ENCODE measurements at places on chromosomes 4 and X.

DNA sequence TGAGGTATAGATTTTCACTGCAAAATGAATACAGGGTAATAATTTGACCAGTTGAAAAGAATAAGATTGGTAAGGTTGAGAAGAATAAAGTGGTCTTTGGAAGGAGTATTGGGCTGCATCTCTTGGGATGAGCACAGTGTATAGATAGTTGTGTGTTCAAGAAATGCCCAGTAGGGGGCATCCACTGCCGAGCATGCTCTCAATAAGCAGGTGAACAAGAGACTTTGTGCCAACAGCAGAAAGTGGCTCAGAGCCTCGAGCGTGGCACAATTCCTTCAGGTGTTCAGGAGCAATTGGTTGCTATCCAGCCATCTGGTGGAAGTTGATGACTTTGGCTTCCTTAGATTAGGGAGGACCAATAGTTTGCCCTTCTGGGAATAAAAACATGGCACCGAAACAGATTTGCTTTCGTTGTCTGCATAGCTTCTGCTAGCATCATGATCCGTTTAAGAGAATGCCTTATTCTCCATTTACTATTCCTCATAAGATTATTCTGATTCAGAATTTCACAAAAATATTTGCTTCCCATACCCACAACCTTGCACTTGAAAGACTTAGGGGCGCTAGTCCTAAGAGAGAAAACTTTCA is 258.1 kb upstream of the NEIL3 start:
- DNase-seq: no peak

GRCh38 chr4:1403177-1403583 is 3.1 kb downstream of the NKX1-1 start:
- DNase-seq: no peak

- no peak for DNase-seq
These were observed 59.0 kb downstream of the ING2 start for GRCh38 chr4:183563874-183564273.

GRCh38 chr4:109206620-109207019 is 95.8 kb downstream of the COL25A1 start:
- DNase-seq: no peak

DNA sequence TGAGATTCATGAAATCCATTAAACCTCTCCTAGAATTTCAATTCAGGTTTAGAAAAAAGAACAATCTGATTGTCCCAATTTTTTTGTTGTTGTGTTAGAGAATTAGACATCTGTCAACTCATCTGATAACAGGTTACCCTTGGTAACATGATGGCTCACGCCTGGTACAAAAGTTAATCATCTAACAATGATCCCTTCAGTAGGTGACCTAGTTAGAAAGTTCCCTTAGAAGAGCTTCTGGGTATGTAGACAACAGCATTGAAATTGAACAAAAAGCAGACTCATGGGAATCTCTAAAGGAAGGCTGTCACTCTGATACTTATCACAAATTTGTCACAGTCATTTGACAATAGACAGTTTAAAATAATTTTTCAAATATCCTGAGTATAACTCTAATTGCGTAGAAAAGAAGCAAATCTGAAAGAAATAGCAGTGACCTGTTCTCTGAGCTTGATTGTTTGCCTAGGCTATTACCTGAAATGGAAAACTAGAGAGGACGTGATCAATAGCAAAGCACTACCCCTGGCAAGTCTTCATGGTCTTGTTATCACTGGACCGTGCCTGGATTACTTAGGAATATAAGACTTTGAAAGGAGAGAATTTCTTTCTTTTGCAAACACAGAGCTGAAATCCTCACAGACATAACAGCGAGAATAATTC is 880.4 kb upstream of the AGA start:
- no peak for DNase-seq

- peak; percentile 69 for DNase-seq
These were observed 17.0 kb upstream of the TMEM154 start for GRCh38 chr4:152696764-152697261.

DNA sequence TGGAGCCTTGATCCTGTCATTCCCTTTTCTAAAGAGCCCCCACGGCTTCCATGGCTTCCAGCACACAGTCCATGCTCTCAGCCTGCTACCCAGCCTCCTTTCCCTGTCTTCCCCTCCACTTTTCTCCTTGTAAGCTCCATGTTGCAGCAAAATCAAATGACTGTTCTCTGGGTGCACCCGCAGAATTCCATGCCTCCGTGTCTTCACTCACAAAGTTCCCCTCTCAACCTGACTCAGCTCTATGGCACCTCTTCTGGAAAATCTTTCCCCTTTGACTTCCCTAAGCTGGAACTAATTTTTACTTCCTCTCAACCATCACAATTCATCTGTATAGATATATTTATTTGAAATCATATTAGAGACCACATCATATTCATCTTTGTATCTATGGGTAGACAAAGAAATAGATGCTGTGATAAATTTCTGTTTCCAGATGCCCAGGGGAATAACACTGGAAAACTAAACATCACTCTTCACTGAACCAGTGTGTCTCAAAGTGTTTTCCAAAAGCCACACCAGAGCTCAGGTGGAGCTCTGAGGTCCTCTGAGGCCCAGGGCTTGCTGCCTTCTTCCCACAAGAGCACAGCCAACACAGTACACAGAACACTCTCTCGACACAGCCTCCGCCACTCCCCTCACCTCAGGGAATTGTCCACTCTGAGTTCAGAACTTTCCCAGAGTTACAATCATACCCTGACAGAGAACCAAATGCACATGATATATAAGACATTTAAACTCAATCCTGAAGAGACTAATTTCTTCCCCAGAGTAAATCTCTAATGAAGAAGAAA is 3.3 kb downstream of the SETD7 start:
- DNase-seq: no peak

DNA sequence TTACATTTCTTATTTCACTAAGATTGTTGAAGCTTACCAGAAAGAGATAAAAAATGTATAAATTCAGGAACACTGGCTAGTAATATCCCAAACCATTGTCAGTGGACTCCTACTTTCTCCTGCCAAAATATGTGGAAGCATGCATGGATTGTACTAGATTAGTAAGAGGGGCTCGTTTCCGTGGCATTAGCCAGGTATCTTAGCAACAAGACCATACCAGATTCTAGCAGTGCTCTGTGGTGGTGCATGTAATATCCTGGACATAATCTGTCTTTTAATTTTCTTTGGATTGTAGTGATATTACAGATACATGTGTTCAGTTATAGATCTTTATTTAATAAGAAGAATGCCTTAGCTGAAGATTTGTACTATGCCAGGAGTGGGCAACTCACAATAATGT is 371.9 kb upstream of the PITX2 start:
- DNase-seq: no peak

DNA sequence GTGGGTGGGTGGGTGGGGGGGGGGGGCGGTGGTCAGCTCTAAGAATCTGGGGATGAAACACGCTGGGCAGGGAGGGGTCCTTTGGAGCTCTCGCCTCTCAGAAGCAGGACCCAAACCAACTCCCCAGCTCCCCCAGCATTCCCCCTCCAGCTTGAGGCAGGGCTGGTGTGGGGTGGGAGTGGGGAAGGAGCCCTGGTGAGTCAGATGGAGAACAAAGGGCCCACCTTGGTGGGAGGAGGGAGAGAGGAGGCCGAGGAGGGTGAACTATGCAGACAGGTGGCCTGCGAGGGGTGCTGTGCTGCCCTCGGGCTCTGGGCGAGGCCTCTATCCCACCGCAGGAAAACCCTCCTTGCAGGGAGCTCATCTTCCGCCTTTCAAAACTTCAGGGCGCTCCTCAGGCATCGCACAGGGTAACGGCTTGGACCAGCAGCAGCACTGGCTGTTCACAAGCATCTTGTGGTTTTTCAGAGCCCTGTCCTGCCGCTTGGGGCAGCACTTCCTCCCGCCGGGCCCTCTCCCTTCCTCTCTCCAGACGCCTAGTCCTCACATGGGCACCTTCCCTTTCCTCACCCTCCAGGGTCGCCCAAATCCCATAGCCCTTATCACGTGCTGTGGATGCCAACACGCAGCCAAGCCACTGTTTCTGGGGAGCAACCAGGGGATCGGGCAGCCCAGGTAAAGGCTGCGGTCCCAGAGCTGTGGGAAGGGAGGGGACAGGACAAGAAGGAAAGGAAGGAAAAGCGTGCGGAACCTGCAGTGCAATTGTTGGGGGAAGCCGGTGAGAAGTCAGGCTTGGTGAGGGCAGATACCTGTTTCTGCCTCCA is 34.0 kb upstream of the GRPEL1 start:
- no peak for DNase-seq

- no peak for DNase-seq
These were observed 111.3 kb upstream of the LNX1 start for GRCh38 chr4:53702334-53703266.

GRCh38 chr4:180240670-180241069 is 2002.5 kb upstream of the TENM3 start:
- no peak for DNase-seq

DNA sequence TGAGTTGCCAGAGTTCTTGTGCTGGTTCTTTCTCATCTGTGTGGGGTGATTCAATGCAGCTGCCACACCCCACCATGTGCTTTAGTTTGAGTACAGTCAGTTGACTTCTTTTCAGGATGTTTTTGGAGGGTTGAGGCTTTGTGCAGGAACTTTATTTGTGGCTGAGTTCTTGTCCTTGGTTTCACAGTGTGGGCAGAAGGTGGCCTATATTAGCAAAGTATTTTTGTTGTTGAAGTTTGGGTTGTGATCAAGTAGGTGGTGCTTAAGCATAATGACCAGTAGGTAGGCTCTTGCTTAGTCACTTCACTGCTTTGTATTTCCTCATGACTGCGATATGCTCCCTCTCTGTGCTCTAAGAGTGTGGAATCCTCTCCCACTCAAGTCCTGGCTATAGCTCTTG is 80.3 kb downstream of the ARHGAP24 start:
- no peak for DNase-seq

DNA sequence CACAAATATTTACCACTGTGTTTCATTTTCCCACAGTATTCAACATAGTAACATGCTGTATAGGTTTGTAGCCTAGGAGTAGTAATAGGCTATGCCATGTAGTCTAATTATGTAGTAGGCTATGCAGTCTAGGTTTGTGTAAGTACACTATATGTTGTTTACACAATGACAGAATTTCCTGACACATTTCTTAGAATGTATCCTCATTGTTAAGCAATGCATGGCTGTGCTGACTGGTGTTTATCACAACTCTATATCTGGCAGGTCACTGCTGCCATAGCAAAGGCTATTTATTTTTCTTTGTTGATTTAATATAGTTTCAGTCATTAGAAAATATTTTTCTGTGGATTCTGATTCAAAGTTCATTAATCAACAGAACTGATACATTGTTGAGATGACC is 108.3 kb upstream of the TEX13A start:
- no peak for DNase-seq

DNA sequence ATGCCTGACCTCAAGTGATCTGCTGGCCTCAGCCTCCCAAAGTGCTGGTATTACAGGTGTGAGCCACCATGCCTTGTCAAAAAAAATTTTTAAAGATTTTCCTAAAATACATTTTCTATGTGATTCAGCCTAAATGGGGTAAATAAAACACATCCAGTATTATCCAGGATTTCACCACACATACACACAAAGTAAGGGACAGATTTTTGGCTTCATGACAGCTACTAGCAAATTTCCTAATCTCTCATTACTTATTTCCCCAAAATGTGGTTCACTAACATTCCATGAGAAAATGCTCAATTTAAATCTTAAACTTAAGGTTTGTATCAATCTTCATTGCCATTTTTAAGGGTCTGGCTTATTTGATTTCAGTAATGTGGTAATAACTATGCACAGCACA is 348.5 kb upstream of the INTU start:
- DNase-seq: no peak

DNA sequence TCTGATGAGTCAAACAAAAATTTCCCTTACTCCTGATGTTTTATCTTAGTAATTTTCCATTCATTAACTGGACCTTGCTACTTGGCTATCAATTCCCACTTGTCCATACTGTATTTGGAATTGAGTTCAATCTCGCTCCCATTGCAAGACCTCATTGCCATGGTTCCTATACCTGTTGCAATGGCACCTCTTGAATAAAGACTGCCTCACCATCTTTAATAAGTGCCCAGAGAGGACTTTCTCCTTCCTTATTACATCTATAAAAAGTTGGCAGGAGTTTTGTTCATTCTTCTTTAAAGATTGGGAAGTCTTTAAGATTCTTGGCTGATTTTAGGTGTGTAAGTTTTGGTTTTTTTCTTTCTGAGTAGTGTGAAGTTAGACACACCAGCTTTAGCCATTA is 397.4 kb downstream of the SPOCK3 start:
- DNase-seq: no peak

DNA sequence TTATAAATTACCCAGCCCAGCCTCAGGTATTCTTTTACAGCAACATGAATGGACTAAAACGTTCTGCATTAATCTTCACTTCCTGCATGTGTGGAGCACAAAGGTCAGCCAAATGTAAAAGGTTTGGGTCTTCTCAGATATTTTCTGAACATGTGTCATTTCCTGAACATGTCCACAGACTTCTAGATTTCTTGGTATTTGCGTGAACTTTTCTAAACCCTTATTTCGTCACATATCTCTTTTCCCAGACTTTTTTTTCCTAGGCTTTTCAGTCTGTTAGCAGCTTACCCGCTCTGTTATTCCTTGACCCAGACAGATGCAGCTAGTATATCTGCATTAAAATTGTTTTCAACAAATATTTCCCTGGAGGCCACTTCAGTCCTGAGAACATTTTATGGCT is 57.3 kb upstream of the USP51 start:
- DNase-seq: no peak

GRCh38 chr4:40458109-40458508 is 123.0 kb downstream of the CHRNA9 start:
- no peak for DNase-seq

GRCh38 chr4:70706044-70706461 is 15.7 kb upstream of the RUFY3 start:
- no peak for DNase-seq

- DNase-seq: no peak
These were observed 25.0 kb downstream of the AFF1 start for GRCh38 chr4:86959588-86960500.

- no peak for DNase-seq
These were observed 56.5 kb upstream of the PROM1 start for GRCh38 chr4:16140231-16140878.

Data from GM18507 (cell line).